Fibroblast of skin of left biceps (primary cell): ENCODE measurements at places on chromosomes 7 and 10.

DNA sequence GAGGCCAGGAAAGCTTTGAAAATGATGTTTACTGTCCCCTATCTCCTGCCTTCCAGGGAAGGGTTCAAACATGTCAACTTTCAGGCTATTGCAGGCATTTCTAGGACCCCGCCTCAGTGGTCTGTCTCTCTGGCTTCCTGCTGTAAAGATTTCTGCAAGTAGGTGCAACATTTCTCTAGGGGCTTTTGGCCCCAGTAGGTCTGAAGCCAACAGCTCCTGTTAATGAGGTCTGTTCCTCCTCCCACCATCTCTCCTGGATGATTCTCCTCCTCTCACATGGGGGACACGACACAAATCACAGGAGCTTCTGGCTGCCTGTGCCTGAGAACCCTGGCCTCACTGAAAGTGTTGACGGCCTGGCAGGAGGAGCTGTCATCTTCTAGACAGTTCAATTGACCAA is 194.3 kb downstream of the CYP26A1 start:
- DNase-seq: no peak

- DNase-seq: no peak
Measured at GRCh38 chr7:97871659-97872024, 566 bp downstream of the ASNS start.

- DNase-seq: no peak
Measured at GRCh38 chr7:142608630-142609428, 140.4 kb upstream of the PRSS1 start.

- DNase-seq: no peak
Measured at GRCh38 chr7:128888756-128889095, 21.8 kb downstream of the KCP start.

DNA sequence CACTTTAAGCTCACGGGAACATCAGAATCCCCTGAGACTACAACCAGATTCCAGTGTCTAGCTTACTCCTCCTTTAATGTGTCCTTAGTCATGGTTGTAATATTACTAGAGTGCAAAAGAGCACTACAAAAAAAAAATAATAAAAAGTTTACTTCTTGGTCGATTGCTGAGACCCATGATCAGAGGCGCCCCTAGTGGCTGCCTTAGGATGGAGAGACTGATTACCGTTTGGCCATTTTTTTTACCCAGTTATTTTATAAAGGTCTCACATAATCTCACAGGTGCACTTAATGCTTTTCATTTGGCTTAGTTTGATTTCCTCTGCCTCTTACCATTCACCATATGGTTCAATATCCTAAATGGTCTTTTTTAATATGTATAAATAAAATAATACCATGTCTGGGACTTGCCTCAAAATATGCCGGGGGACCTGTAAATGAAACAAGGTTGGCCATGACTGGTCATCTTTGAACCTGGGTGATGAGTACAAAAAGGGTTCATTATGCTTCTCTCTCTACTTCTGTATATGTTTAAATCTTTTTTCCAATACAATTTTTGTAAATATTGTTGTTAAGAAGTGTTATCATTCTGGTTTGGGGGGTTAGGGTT is 331.5 kb upstream of the NFE2L3 start:
- DNase-seq: no peak

- DNase-seq: peak; percentile 25
Measured at GRCh38 chr10:63430091-63430998, 35.4 kb downstream of the JMJD1C start.

DNA sequence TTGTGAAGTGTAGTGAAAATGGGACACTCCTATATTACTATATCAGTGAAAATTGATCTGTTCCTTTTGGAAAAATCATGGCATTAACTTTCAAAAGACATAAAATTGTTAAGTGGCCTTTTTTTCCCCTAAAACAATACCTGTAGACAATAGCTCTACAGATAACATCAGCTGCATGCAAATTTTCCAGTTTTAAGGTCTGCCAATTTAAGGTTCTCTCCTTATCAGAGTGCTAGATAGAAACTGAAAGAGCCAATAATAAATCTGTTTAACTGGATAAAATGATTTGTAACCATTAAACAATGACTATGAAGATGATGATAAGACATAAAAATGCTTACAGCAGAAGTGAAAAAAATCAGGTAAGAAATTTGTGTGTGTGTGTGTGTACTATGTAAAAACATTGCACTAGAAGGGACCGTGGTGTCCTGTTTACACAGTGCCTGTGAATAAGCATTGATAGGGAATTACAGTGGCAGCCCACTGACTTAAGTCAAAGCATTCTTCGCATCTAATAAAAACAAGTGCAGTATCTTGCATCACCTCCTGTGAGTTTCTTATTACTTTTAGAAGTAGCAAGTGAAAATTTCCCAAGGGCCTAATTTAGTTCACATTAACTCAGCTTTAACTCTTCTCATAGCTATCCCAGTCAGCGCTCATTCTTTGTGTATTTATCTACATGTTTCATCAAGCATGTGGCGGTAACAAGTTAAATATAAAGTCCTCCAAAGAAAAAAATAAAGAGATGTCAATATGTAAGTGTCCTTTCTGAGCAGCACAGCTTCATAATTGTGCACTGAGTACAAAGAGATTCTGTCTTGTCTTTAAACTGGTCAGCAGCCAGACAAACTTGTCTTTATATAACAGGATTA is 261.9 kb downstream of the ARL4A start:
- DNase-seq: no peak

GRCh38 chr10:11208908-11209829 is 191.5 kb downstream of the CELF2 start:
- DNase-seq: no peak

- DNase-seq: no peak
Measured at GRCh38 chr10:86681047-86681446, 12.7 kb downstream of the LDB3 start.

DNA sequence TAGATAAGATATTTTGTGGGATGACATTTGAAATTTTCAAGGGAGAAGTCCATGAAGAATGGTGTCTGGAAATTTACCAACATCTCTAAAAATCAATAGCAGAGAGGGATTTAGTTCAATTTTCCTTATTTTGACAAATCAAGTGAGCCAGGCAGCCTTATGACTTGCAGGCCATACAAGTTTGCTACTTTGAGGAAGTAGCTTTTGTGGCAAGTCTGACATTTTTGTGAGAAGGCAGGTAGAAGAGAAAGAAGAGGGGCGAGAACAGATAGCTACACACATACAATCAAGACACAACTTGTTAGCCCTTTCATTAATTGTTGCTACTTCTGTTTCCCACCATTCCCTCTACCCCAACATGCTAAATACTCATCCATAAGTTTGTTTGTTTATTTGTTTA is 74.5 kb upstream of the OIT3 start:
- no peak for DNase-seq
